Activated CD8-positive, alpha-beta memory T cell treated with anti-CD3 and anti-CD28 coated beads for 24 hours (primary cell): ENCODE measurements at places on chromosomes 12 and 14.

DNA sequence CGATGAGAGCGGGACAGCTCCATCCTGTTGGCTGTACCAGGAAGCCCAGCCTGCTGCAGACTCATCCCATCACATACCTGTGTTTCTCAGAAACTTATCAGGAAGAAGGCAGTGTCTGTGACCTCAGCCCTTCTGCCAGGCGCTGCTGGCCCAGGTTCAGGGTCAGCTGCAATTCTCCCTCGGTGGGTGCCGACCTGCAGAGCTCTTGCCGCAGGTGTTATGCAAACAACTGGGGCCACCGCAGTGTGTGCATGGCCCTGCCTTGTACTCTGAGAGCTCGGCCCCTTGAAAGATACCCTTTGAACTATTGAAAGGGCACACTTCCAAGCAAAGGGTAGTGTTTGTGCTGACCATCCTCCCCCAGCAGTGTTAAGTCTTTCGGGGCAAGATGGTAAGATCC lies 322.2 kb upstream of the DIO3 start:
- DNase-seq = peak; percentile 28

DNA sequence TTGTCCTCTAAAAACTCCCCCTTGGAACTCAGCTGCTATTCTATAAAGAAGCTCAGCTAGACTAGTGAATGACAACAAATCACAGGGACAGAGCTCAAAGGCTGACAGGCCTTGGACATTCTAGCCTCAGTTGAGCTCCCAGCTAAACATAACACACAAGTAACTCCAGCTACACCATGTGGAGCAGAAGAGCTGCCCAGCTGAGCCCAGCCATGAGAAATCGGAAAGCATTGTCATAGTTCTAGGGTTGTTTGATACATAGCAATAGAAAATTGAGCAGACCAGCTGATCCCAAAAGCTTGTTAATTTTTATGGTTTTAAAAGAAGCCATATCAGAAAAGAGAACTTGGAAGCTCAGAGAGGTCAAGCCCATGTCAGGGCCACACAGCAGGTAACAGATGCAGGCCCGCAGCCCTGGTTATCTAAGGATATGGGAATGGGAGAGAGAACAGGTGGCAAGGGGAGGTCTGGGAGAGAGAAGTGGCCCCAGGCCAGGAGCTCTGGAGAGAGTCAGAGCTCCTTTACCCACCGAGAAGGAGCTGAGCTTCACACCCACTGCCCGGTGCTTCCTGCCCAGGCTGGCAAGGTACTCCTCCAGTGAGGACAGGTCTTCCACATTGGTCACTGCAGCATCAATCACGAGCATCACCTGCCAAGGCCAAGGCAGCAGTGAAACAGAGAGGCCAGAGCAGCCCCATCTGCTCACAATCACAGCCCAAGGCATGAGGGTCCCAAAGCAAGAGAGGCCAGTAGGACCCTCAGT lies 2.9 kb downstream of the NGB start:
- no peak for DNase-seq

DNA sequence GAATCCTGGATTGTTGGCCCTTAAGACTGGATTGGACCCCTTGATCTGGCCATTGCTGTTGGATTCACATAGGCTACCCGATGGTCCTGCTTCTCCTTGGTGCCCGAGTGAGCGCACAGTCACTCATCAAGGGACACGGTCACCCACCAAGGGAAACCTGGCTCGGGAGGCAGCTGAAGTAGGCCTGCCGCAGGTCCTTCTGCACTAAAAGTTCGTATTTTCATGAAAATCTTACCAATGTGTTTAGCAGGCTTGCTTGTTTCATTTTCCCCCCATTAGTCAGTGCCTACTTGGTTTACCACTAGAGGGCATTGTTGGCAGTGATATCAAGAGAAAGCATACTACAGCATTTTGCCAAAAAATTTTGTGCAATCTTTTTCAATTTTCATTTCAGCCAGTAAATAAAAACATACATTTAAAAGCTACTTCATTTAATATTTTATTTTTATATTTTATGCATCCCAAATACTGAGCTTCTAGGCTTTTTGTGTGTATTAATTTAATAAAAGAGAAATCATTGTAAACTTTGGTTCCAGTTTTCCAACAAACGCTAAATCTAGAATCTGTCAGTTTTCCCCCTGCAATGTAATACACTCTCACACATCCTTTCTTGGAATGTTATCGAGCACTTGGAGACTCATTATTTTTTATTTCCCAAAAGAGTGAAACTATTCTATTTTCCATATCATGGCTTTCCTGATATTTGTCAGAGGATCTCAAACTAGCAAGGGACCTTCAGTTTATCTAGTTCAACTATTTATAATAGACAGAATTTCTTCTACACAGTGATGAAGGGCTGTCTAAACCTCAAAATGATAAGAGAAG lies 116.7 kb downstream of the LMNTD1 start:
- peak; percentile 60 for DNase-seq

GRCh38 chr12:53994264-53995001 lies 5.5 kb upstream of the HOXC9 start:
- DNase-seq = no peak

- DNase-seq = no peak
Measured at GRCh38 chr14:103923863-103924262, 4.4 kb upstream of the TDRD9 start.

GRCh38 chr14:89123851-89124250 lies 293.2 kb downstream of the FOXN3 start:
- no peak for DNase-seq

- no peak for DNase-seq
Measured at GRCh38 chr12:93429448-93429847, 12.3 kb downstream of the UBE2N start.

- peak; percentile 89 for DNase-seq
Measured at GRCh38 chr12:109432842-109433304, 44.2 kb downstream of the KCTD10 start.

DNA sequence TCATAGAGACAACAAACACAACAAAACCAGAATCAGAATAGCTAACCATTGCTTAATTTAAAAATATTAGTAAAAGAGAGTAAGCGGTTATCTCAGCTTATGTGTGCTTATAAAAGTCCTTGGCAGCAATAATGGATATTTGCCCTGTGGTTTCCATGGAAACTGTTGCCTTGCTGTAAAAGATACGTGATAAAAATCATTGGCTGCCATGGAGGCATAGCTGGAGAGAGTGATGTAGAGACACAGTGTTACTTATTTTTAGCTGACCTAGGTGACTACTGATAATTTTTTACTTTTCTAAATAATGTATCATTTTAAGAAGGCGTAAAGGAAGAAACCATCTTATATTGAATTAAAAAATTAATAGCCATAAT lies 92.9 kb downstream of the ERC1 start:
- no peak for DNase-seq

- DNase-seq = no peak
Measured at GRCh38 chr14:85252011-85252410, 277.9 kb upstream of the FLRT2 start.

- DNase-seq = no peak
Measured at GRCh38 chr12:128385736-128386135, 118.8 kb downstream of the TMEM132C start.

DNA sequence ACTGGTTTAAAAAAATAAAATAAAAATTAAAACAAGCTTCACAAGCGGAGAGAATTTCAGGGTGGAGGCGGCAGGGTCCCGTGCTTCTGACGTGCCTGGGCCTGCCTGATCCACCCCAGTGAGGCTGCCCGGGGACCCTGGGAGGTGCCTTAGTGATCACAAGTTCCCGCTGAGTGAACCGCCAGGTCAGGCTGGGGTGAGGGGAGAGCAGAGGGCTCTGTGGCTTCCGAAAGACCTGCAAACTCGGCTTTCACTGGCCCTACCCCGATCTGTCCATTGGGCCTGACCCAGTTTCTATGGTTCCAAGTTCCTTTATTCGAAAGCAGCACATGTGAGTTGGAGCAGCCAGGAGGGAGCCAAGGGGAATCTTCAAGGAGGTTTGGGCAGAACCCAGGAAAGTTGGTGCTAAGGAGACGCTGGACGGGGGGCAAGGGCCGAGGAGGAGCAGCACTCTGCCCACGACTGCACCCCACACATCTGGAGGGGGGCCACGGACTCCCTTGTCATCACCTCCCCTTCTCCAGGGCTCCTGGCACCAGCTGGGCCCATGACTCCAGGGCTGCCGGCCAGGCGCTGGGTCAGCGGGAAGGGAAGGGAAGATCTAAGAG lies 12.9 kb downstream of the MMP14 start:
- no peak for DNase-seq

DNA sequence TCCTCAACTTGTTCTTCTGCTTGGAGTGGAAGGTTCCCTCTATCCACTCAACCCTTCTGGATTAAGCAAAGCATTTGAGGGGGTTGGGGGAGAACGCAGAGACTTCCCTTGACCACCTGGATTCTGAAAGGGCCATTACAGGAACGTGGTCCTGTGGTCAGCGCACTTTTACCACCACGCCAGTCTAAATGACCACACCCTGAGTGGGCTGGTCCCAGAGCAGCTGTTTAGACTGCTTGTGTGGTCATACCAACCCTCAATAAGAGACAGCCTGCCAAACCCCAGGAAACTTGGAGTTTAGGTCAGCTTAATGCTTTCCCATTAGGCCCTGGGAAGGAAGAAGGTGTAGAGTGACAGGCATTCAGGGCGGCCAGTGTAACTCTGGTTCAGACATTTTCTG lies 165.5 kb upstream of the ATP2B1 start:
- DNase-seq = no peak

GRCh38 chr14:104718147-104718546 lies 5.9 kb upstream of the ADSS1 start:
- DNase-seq = no peak

DNA sequence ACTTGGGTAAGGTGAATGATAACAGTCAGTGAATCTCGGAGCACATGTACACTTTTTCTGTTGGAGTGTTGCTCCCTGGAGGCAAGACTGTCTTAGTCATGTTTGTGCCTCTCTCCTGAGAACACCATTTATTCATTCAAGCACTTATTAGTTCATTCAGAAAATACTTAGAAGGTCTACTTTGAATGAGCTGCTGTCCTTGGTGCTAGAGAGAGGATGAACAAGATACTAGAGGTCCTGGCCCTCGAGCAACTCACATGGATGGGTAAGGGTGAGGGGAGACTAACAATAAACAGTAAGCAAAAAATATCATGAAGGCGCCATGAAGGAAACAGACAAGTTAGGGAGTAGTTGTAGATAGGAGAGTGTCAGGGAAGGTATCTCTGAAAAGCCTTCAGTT lies 17.1 kb upstream of the SAMD4A start:
- no peak for DNase-seq

DNA sequence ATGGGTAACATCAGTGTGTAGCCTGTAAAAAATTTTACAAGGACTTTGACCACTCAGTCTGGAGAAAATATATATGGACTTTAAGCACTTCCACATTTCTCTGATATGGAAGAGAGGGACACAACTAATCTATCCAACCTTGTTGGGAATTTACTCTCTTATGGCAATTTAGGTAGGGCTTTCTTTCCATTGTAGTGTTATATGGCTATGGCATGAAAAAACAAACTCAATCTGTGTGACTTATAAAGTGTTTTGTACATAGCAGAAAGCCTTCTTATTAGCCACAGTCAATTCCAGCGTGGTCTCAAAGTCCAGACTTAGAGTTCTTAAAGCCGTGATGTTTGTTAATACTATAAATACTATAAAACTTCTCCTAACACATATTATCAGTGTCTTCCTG lies 98.3 kb downstream of the NOVA1 start:
- no peak for DNase-seq
